ENCODE measurements at places on chromosomes 7 and 10. TPM values are rescaled to one million over a fixed set of nuclear protein-coding genes. Genes with fewer than 3 reads are reported as not detected.

The TET1 gene
- 9.9 TPM for polyA plus RNA-seq

DNA sequence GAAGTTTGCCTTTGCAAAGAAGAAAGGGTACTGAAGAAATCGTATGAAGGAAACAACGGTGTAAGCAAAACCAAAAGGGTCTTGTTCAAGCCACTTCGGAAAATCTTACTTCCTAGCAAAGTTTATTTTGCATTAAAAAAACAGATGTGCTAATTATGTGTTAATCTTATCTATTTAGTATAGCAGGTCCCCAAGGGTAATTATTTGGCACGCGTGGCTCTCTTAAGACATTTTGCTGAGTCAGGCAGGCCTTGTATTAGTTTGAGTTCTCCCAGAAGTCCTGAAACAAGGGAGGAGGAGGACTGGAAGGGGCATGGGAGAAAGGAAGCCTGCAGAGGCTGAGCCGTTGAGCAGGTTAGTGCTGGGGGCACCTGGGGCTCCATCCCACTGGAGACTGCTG lies 44.9 kb downstream of the TMEM178B start:
- no peak for DNase-seq

The RET gene
- polyA plus RNA-seq, result 21.3 TPM

DNA sequence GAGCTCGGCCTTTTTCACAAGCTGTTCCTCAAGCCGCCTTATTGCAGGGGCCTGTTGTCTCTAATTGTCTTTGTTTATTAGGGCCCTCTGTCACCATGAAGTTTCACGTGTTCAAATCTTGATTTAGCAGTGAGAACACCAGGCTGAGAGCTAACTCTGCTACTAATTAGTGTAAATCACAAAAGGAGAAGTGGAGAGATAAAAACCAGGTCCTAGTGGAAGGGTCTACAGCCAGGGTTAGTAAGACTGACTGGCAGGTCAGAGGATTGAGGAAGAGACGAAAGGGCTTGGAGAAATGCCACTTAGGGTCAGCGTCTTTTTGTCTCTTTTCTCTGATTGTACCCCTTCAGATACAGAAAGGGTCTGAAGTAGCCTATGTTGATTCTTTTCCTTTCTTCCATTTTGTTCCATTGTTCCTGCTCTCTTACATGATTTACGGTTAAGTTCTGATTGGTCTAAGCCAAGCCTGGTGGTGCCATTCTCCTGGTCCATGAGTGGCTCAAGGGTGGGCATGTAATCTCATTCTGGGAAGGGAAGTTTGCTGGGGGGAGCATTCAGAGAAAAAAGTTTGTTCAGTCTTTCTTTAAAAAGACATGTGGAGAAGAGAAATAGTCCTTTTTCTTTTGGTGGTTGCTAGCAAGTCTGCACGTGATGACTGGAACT lies 21.3 kb downstream of the SSMEM1 start:
- no peak for DNase-seq

The CPA5 gene
- polyA plus RNA-seq, result not detected

GRCh38 chr7:146232604-146233003 lies 116.0 kb downstream of the CNTNAP2 start:
- DNase-seq, result no peak

DNA sequence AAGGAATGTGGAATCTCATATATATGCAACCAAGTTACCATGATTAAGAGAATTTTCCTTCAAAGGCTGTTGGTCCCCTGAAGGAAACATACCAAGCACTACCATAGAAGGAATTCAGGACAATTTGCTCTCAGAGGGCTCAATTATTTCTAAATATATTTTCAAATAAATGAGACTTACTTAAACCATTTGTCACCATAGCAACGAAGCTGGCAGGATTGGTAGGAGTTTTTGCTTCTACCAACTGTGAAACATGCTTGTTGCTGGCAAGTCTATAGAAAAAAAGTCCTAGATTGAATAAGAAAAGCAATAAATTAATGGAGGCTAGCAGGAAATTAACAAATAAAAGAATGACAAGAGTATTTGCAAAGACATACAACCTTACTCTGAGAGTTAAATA lies 156.9 kb upstream of the NPSR1 start:
- no peak for DNase-seq

DNA sequence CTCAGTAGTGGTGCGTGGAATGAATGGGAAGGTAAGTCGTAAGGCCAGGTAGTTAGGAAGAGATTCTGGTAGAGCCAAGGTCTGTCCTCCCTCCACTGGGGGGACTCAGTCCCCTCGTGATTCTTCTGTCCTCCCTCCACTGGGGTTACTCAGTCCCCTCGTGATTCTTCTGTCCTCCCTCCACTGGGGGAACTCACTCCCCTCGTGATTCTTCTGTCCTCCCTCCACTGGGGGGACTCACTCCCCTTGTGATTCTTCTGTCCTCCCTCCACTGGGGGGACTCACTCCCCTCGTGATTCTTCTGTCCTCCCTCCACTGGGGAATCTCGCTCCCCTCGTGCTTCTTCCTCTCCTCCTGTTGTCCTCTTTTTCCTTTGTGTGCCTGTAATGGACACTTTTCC lies 125.1 kb downstream of the CELF2 start:
- no peak for DNase-seq

The INSYN2A gene
- polyA plus RNA-seq, result 4.2 TPM

DNA sequence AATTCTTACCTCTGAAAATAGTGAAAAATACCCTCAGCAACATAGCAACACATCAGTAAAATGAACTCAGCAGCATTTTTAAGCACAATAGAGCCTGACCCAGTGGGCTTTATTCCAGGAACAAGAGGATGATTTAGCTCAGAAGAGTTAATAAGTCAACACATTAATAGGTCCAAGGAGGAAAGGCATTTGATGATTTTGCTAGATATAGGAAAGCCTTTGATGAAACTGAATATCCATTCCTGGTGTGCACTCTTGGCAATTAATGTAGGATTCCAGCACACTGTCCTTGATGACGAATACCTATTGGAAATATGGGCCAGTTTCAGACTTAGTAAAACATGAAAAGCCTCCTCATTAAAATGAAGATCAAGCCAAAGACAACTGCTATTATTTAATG lies 42.5 kb downstream of the RASGEF1A start:
- DNase-seq, result no peak

GRCh38 chr10:30510184-30510931 lies 76.4 kb downstream of the MAP3K8 start:
- DNase-seq, result no peak

The TEX47 gene
- polyA plus RNA-seq, result not detected

- DNase-seq, result no peak
These were observed 3.5 kb downstream of the NRCAM start for GRCh38 chr7:108452707-108453106.

The LMOD2 gene
- polyA plus RNA-seq, result not detected

DNA sequence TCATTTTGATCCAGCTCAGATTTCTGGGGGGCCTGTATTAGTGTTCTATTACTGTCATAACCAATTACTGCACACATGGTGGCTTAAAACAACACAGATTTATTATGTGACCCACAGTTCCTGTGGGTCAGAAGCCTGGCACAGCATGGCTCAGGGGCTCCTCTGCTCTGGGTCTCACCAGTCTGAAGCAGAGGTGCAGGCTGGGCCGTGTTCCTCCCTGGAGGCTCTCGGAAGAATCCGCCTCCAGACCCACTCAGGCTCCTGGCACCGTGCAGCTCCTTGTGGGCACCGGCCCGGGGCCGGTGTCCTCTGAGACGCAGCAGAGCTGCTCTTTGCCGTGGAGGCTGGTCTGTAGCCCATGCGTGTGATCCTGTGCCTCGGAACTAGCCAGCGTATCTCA lies 61.5 kb downstream of the RAMP3 start:
- DNase-seq, result no peak

The TMEM184A gene
- polyA plus RNA-seq, result 9.7 TPM

DNA sequence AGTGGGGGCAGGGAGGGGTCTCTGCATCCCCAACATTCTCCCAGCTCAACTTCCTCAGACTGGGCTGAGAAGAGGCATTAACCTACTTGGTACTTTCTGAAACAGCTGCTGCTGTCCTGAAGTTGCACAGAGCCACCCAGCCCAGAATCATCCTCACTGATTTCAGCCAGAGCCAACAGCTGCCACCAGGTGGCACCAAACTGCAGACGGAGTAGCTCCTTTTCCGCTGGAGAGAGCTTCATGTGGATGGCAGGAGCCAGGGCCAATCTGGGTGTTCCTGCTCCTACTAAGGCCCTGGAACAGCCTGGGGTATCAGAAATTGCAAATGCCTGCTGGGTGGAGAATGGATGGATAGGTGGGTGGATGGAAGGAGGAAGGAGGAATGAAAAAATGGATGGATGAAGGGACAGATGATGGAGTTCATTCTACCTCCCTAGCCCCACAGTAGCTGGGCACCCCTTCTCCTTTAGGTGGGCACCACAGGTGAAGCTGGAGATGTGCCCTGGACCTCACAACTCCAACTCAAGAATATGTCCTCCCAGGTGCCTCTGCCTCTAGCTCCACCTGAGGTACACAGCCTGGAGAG lies 11.8 kb upstream of the DRGX start:
- DNase-seq, result peak; percentile 71

DNA sequence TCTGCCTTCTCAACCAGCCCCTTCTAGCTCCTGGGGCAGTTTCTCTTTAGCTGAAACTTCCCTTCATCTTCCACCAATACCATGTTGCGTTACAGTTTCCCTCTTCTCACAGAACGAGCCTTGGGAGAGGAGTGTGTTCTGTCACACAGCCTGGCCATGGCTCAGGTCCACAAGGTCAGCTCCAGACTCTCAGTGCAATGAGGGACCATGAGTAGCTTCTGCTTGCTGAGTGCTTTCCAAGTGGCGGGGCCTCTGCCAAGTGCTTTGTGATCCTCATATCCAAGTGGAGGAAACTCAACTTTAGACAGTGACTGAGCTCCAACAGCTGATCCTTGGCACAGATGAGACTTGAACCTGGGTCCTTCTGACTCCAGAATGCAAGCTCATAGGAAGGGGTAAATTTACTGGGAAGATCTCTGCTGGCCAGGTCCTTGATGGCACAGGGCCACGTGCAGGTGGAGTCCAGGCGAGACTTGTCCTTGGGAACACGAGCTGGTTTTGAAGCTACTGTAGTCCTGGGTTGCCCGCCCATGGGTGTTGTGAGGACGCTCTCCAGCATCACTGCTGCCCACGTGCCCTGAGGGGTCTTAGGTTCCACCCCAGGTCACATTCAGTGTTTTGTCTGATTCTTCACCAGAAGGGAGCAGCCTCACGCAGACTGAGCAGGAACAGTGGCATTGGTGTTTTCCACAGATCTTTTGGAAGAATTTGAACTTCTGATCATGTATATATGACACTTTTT lies 238.0 kb downstream of the EBF3 start:
- no peak for DNase-seq

The NPFFR1 gene
- polyA plus RNA-seq, result 0.12 TPM

- DNase-seq, result no peak
These were observed 26.4 kb downstream of the GRK5 start for GRCh38 chr10:119233821-119234220.

DNA sequence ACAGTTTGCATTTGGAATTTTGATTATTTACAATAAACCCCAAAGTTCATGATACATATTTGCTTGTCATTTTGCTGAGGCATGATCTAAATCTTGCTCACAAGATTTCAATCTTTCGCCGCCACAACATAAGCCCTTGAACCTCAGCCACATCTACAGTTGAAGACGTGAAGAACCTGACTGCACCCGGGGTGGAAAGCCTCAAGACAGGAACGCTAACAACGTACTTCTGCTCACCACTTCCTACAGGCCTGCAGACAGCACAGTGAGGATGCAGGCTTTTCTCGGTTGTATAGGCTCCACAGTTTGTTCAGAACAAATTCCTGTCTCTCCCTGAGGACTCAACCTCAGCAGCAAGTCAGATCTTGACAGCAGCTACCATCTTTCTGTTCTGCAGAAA lies 393.8 kb upstream of the PRKCQ start:
- DNase-seq, result no peak

The ADCY1 gene
- polyA plus RNA-seq, result 3.8 TPM

DNA sequence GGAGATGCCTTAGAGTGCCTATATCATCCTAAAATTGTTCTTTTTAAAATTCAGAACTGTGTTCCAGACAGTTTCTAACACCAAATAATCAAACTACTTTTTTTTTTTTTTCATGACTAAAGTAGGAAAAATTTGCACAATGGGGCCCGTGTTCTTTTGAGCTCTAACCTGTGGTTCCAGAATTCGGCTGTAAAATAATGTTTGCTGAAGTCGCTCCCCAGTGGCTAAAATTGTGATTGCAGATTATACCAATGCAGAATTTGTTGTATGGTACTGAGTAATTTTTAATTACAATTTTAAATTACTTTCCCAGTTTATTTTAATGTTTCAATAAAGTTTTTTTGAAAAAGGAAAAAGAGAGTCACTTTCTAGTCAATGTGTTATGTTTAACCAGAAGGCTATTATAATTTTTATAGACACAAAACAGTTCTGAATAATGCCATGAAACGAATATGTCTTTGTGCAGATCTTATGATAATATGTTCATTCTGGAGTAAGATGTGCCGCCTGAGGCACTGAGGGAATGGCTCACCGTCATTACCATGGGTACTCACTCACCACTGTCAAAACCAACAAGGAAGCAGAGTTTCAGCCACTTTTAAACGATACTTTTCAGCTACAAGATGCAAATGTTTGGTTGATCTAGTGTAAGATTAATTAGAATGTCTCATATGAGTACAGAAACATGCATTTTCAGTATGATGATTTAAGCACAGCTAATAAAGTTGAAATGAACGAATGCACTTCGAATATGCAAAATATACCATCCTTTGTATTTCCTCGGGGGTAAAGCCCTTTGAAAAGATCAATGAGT lies 173.6 kb downstream of the PRKCQ start:
- no peak for DNase-seq

- DNase-seq, result no peak
These were observed 58.5 kb downstream of the MACC1 start for GRCh38 chr7:20158684-20159083.

DNA sequence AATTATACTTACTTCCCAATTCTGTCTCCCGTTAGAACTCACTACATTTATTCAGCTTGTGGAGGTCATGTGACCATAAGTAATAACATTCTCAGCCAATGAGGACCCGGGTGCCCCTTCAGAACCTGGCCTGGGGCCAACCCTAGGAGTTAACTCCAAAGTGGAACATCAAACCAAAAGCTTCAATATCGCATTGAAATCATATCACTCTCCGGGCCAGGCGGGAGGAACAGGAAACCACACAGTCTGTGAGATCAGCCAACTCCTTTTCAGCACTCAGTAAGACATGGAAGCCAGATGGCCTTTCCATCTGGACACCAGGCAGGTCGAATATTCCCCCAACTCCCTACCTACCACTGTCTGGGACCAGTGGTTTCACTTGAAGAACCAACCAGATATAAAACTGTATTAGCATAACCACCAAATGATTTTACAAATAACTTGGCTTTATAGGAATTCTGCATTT lies 5.5 kb downstream of the CREB3L2 start:
- no peak for DNase-seq

DNA sequence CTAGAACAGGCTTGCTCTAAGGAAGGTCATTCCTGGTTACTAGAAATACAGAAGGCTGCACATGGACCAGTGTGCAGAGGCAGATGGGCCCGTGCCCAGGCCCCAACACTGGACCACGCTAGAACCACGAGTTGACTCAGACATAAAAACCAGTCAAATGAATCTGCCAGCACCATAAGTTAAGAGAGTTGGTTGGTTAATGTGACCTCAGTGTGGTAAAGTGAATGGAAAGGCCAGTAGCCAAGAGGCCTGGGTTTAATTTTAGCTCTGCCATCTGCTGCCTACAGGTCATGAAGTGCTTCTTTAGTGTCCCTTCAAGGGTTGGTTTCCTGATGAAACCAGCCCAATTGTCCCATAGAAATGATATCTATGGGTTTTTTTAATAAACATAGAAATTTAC lies 329.6 kb upstream of the NRP1 start:
- no peak for DNase-seq

The OR2A1 gene
- 0.51 TPM for polyA plus RNA-seq

The HYAL4 gene
- 0.10 TPM for polyA plus RNA-seq

- DNase-seq, result no peak
These were observed at the start of gene DNAH11 for GRCh38 chr7:21542891-21543527. DNAH11 (plus strand) TSS chr7:21543039; CDS start chr7:21543246, 207 bp downstream.

GRCh38 chr7:119438315-119438714 lies 834.7 kb upstream of the KCND2 start:
- DNase-seq, result no peak
